ENCODE measurements at places on chromosomes 2 and 18.

DNA sequence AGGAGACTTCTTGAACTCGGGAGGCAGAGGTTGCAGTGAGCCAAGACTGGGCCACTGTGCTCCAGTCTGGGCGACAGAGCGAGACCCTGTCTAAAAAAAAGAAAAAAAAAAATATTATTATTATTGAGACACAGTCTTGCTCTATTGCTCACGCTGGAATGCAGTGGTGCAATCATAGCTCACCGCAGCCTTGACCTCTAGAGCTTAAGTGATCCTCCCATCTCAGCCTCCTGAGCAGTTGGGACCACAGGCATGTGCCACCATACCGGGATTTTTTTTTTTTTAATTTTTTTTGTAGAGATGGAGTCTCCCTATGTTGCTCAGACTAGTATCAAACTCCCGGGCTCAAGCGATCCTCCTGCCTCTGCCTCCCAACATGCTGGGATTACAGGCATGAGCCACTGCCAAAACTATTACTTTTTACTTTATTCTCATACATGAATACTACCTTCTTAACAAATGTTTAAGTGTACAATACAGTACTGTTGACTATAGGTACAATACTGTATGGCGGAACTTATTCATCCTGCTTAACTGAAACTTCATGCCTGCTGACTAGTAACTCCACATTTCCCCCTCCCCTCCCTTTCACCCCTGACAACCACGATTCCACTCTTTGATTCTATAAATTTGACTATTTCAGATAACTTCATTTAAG lies 15.5 kb downstream of the FBXO11 start:
- H3K27me3 ChIP-seq = no peaks in the 10 kb centered on the region
- peaks cover 8% of the 10 kb centered on the region for H3K4me1 ChIP-seq
- H3K4me3 ChIP-seq = no peak overlapping the region
- DNase-seq = no peak
- H3K27ac ChIP-seq = no peak overlapping the region
- H3K36me3 ChIP-seq = no peaks in the 10 kb centered on the region

DNA sequence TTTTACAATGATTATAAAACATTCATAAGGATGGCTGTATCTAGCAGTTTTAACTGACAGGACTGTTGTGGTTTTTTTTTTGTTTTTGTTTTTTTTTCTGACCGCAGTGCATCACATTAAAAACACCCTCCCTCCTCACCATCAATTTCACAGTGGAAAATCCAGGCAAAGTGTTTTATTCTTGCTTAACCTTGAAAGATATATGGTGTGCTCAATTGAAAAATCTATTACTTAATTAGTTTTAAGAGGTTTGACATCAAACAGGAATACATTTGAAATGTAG lies 250.7 kb downstream of the DLGAP1 start:
- no peaks in the 10 kb centered on the region for H3K4me1 ChIP-seq
- DNase-seq = no peak
- H3K27me3 ChIP-seq = no peaks in the 10 kb centered on the region

DNA sequence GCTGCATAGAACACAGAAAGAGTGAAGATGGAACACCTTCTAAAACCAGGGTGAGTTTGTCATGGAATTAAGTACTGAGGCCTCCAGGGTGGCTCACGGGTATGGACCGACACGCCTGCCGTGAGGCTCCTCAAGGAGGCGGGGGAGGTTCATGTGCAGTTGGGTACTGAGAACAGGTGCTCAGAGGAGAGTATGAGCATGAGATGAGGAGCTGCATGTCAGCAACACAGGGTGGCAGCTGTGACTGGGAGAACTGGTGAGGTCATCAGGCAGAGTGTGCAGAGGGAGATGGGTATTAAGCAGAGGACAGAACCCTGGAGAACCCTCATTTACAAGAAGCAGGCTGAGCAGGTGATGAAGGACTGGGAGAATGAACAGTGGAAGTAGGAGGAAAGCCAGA lies 63.2 kb upstream of the KLHL29 start:
- no peaks in the 10 kb centered on the region for H3K36me3 ChIP-seq
- H3K27me3 ChIP-seq = no peaks in the 10 kb centered on the region
- H3K4me1 ChIP-seq = no peaks in the 10 kb centered on the region
- no peak overlapping the region for H3K4me3 ChIP-seq
- no peak for DNase-seq

GRCh38 chr2:219497495-219498279 lies 1.0 kb upstream of the GMPPA start:
- no peaks in the 10 kb centered on the region for H3K27me3 ChIP-seq
- DNase-seq = peak; percentile 88
- peaks cover 14% of the 10 kb centered on the region for H3K4me1 ChIP-seq
- peak overlapping the region; percentile 86 for H3K4me3 ChIP-seq
- H3K36me3 ChIP-seq = no peaks in the 10 kb centered on the region

DNA sequence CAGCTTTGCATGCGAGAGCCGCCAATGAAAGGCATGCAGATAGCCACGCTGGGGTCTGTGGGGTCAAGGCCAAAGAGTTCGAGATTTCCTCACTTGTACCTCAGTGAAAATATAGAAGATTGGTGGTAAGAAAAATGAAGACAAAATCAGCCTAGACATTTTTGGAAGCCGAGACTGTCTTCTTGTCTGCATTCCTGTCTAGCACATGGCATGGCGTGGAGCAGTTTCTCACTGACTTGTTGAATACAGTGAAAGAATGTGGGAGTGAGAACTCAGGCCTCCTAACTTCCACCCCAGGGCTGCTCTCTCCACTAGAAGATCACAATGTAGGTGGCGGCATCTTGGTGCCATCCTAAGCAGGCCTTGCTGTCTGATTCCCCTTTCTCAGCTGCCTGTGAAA lies 740.8 kb upstream of the HS6ST1 start:
- no peaks in the 10 kb centered on the region for H3K36me3 ChIP-seq
- no peaks in the 10 kb centered on the region for H3K27me3 ChIP-seq
- no peak for DNase-seq
- H3K4me1 ChIP-seq = no peaks in the 10 kb centered on the region
- H3K4me3 ChIP-seq = no peak overlapping the region

GRCh38 chr2:22382479-22383169 lies 1002.4 kb upstream of the KLHL29 start:
- no peaks in the 10 kb centered on the region for H3K27me3 ChIP-seq
- H3K4me1 ChIP-seq = no peaks in the 10 kb centered on the region
- DNase-seq = no peak
- H3K36me3 ChIP-seq = no peaks in the 10 kb centered on the region
- H3K4me3 ChIP-seq = no peak overlapping the region
- no peak overlapping the region for H3K27ac ChIP-seq

GRCh38 chr2:225274751-225275150 lies 124.8 kb upstream of the NYAP2 start:
- H3K4me1 ChIP-seq = no peaks in the 10 kb centered on the region
- H3K4me3 ChIP-seq = no peak overlapping the region
- DNase-seq = no peak
- H3K27me3 ChIP-seq = no peaks in the 10 kb centered on the region
- no peaks in the 10 kb centered on the region for H3K36me3 ChIP-seq
